ENCODE measurements at places on chromosomes 2 and 18. TPM values are rescaled to one million over a fixed set of nuclear protein-coding genes. Genes with fewer than 3 reads are reported as not detected.

GRCh38 chr2:216315802-216316603, 56.3 kb downstream of the MARCHF4 start:
- no peak for DNase-seq
- H3K27ac ChIP-seq: no peak overlapping the region

- DNase-seq: no peak
- H3K36me3 ChIP-seq: no peaks in the 10 kb centered on the region
- no peaks in the 10 kb centered on the region for H3K4me1 ChIP-seq
- no peak overlapping the region for H3K4me3 ChIP-seq
- no peaks in the 10 kb centered on the region for H3K27me3 ChIP-seq
These were observed 75.4 kb upstream of the ST6GAL2 start for GRCh38 chr2:106961328-106961727.

The DPP10 gene
- total RNA-seq: 11.2 TPM

GRCh38 chr2:122156176-122156890, 400.9 kb downstream of the TSN start:
- no peaks in the 10 kb centered on the region for H3K4me1 ChIP-seq
- no peak overlapping the region for H3K27ac ChIP-seq
- no peaks in the 10 kb centered on the region for H3K27me3 ChIP-seq
- no peaks in the 10 kb centered on the region for H3K36me3 ChIP-seq

- no peaks in the 10 kb centered on the region for H3K4me1 ChIP-seq
- no peaks in the 10 kb centered on the region for H3K27me3 ChIP-seq
- H3K36me3 ChIP-seq: no peaks in the 10 kb centered on the region
- no peak overlapping the region for H3K27ac ChIP-seq
- DNase-seq: no peak
- H3K4me3 ChIP-seq: no peak overlapping the region
These were observed 298.5 kb upstream of the CELF4 start for GRCh38 chr18:37864122-37864521.

The RAB31 gene
- 4.3 TPM for total RNA-seq

- H3K36me3 ChIP-seq: no peaks in the 10 kb centered on the region
- H3K4me3 ChIP-seq: no peak overlapping the region
- no peaks in the 10 kb centered on the region for H3K4me1 ChIP-seq
- no peak for DNase-seq
- no peaks in the 10 kb centered on the region for H3K27me3 ChIP-seq
These were observed 23.3 kb downstream of the KLF7 start for GRCh38 chr2:207142461-207142860.

GRCh38 chr2:58146707-58147106, 94.4 kb downstream of the FANCL start:
- H3K4me3 ChIP-seq: no peak overlapping the region
- DNase-seq: no peak
- no peaks in the 10 kb centered on the region for H3K36me3 ChIP-seq
- no peak overlapping the region for H3K27ac ChIP-seq

DNA sequence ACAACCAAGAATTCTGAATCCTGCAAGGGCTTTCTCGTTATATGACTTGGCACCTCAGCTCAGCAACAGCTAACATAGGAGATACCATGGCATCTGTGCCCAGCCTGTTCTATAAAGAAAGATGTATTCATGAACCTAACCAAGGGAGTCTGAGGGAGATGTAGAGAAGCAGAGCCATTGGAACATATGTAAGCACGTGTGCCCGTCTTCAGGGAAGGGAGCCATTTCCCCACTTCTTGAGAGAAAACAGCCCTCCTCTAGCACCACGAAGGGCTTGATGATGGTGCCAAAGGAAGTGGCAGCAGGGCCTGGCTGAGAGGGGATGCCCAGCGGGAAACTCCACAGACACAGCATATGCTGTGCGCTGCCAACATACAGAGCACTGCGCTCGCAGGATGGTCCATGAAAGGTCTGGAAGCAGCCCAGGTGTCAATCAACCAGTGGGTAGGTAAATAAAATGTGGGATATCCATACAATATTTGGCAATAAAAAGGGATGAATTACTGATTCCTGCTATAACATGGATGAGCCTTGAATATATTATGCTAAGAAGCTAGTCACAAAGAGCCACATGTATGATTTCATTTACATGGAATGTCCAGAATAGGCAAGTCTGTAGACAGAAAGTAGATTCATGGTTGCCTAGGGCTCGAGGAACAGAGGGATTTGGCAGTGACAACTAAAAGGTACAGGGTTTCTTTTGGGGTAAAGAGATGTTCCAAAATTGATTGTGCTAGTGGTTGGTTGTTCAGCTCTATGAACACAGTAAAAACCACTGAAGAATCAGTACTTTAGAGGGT, 16.1 kb downstream of the TMEM247 start:
- H3K36me3 ChIP-seq: no peaks in the 10 kb centered on the region
- H3K4me1 ChIP-seq: peaks cover 10% of the 10 kb centered on the region
- no peak overlapping the region for H3K4me3 ChIP-seq
- no peak for DNase-seq
- H3K27ac ChIP-seq: no peak overlapping the region

The MYO7B gene
- 1.8 TPM for total RNA-seq

GRCh38 chr2:70226781-70227180, 21.6 kb downstream of the TIA1 start:
- H3K4me3 ChIP-seq: no peak overlapping the region
- no peak for DNase-seq
- no peaks in the 10 kb centered on the region for H3K27me3 ChIP-seq
- no peak overlapping the region for H3K27ac ChIP-seq
- peaks cover 46% of the 10 kb centered on the region for H3K36me3 ChIP-seq
- no peaks in the 10 kb centered on the region for H3K4me1 ChIP-seq

DNA sequence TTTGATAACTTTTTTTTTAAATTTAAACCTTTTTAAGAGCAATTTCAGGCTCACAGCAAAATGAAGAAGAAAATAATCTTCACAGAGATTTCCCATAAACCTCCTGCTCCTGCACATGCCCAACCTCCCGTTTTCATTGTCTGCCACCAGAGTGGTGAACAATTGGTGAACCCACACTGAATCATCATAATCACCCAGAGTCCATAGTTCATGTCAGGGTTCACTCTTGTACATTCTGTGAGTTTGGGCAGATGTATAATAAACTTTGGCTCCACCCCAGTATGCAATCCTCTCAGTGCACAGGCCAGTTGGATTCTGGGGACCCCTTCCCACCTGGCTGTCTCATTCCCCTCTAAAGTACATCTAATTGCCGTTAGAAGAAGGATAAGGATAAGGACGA, 24.4 kb downstream of the C18orf54 start:
- no peak overlapping the region for H3K27ac ChIP-seq
- no peaks in the 10 kb centered on the region for H3K36me3 ChIP-seq
- no peaks in the 10 kb centered on the region for H3K27me3 ChIP-seq
- H3K4me1 ChIP-seq: no peaks in the 10 kb centered on the region
- DNase-seq: no peak
- H3K4me3 ChIP-seq: no peak overlapping the region

DNA sequence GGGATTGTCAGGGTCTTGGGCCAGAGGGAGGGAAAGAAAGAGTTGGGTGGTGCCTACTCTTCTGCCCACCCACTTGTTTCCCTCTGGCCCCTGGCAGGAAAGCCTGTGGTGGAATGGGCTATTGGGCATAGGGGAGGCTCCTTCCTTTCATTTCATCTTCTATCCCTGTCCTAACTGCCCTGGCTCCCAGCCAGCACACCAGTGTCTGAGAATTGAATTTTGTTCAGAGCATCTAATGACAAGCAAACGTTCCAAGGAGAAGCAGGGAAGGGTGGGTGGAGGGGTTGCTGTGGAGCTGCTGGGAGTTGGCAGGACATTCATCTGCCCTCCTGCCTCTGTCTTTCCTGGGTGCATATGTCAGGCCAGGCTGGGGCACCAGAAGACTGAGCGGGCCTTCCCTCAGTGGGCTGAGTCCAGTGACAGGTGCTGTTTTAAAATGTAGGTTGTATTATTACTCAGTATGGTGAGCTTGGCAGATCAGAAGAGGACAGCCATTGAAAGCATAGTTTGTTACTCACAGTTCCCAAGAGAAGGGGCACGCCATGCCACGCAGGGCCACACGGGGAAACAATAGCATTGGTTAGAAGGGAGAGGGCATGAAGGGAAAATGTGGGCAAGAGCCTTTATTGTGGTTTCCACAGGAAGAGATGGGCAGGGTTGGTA, 171.9 kb downstream of the ACOXL start:
- no peak overlapping the region for H3K4me3 ChIP-seq
- H3K27ac ChIP-seq: no peak overlapping the region
- no peak for DNase-seq

- H3K36me3 ChIP-seq: no peaks in the 10 kb centered on the region
- H3K4me3 ChIP-seq: no peak overlapping the region
- no peaks in the 10 kb centered on the region for H3K27me3 ChIP-seq
- peaks cover 77% of the 10 kb centered on the region for H3K4me1 ChIP-seq
These were observed 2.9 kb downstream of the RNF144A start for GRCh38 chr2:6919901-6920742.

GRCh38 chr2:172087780-172088244, 2.5 kb downstream of the DLX1 start:
- H3K4me3 ChIP-seq: no peak overlapping the region
- peaks cover 43% of the 10 kb centered on the region for H3K4me1 ChIP-seq
- no peak overlapping the region for H3K27ac ChIP-seq
- H3K36me3 ChIP-seq: no peaks in the 10 kb centered on the region
- H3K27me3 ChIP-seq: no peaks in the 10 kb centered on the region

GRCh38 chr18:56307354-56308170, 330.8 kb downstream of the TXNL1 start:
- DNase-seq: no peak
- H3K4me1 ChIP-seq: no peaks in the 10 kb centered on the region
- H3K27ac ChIP-seq: no peak overlapping the region
- no peaks in the 10 kb centered on the region for H3K27me3 ChIP-seq
- H3K4me3 ChIP-seq: no peak overlapping the region
- H3K36me3 ChIP-seq: no peaks in the 10 kb centered on the region

The RNF144A gene
- total RNA-seq: 52.7 TPM

DNA sequence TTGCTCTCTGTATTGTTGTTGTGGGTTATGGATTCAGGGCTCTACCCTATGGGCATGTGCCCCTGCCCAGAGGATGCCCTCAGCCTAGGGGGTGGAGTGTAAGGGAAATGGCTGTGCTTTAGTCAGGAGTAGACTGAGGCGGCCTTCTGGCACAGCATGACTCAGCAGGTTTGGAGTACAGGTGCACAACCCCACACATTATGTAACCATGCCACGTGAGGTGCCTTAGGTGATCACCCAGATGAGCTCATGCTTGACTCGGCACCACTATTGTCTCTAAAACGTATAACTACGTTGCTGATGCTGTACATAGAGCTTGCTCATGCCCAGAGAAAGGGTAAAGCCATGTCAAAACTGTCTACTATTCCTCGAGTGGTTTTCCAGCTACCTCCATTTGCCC, 48.3 kb upstream of the ZC3H15 start:
- H3K4me1 ChIP-seq: no peaks in the 10 kb centered on the region
- no peak overlapping the region for H3K27ac ChIP-seq
- no peaks in the 10 kb centered on the region for H3K36me3 ChIP-seq
- H3K4me3 ChIP-seq: no peak overlapping the region

The ERFE gene
- not detected for total RNA-seq

DNA sequence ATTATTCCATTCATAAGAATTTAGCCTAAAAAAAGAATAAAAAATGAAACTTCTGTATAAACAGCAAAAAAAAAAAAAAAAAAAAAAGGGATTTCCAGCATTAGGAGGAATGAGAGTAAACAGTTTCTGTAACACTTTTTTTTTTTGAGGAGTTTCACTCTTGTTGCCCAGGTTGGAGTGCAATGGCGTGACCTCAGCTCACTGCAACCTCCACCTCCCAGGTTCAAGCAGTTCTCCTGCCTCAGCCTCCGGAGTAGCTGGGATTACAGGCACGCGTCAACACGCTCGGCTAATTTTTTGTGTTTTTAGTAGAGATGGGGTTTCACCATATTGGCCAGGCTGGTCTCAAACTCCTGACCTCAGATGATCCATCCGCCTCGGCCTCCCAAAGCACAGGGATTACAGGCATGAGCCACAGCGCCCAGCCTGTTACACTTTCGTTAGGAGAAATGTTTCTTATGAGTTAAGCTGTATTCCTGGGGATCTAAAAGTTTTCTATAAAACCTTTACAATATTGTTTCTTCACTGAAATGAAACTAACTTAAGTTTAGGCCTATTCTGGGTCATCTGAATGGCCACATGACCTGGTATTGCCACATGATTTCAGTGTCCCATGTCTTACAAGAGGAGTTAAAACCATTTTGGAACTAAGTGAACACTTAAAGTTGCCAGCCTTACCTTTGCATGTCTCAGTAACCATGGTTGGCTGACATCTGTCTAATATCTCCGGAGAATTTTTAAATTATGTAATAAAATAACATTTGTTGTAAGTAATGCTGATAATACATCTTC, 17.5 kb downstream of the SMAD2 start:
- no peak overlapping the region for H3K4me3 ChIP-seq
- no peak overlapping the region for H3K27ac ChIP-seq
- peaks cover 25% of the 10 kb centered on the region for H3K4me1 ChIP-seq
- H3K27me3 ChIP-seq: no peaks in the 10 kb centered on the region
- DNase-seq: no peak

- H3K36me3 ChIP-seq: no peaks in the 10 kb centered on the region
- no peaks in the 10 kb centered on the region for H3K27me3 ChIP-seq
- H3K4me3 ChIP-seq: no peak overlapping the region
These were observed 36.8 kb upstream of the C2orf74 start for GRCh38 chr2:61125123-61125710.

The CBLN2 gene
- not detected for total RNA-seq

DNA sequence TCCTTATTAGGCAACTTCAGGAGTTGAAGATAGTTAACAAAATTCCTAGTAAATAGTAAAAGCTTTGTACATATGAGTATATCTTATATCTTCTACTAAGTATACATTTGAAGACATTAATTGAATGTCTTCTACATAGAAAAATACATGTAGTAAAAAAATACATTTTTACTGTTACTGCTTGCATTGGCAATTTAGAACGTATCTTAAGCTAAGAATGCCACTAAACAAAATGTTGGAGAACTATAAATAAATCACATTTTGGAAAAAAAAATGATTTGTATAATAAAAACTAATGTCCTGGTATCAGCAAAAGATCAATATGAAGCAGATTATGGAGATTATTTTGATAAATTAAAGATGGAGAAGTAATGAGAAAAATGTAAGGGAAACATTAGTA, 434.2 kb upstream of the SLC8A1 start:
- no peak overlapping the region for H3K27ac ChIP-seq
- no peak overlapping the region for H3K4me3 ChIP-seq
- no peak for DNase-seq
- no peaks in the 10 kb centered on the region for H3K4me1 ChIP-seq
- H3K27me3 ChIP-seq: no peaks in the 10 kb centered on the region

GRCh38 chr2:63902149-63902548, 60.5 kb downstream of the UGP2 start:
- H3K27me3 ChIP-seq: no peaks in the 10 kb centered on the region
- DNase-seq: no peak
- H3K4me3 ChIP-seq: no peak overlapping the region
- peaks cover 1% of the 10 kb centered on the region for H3K36me3 ChIP-seq
- no peak overlapping the region for H3K27ac ChIP-seq
- H3K4me1 ChIP-seq: no peaks in the 10 kb centered on the region

GRCh38 chr2:45872211-45872610, 220.7 kb downstream of the PRKCE start:
- H3K36me3 ChIP-seq: no peaks in the 10 kb centered on the region
- no peak for DNase-seq
- no peak overlapping the region for H3K4me3 ChIP-seq
- peaks cover 32% of the 10 kb centered on the region for H3K4me1 ChIP-seq
- H3K27me3 ChIP-seq: no peaks in the 10 kb centered on the region

- H3K36me3 ChIP-seq: no peaks in the 10 kb centered on the region
- peak overlapping the region; percentile 98 for H3K27ac ChIP-seq
- DNase-seq: no peak
- peak overlapping the region; percentile 65 for H3K4me3 ChIP-seq
- no peaks in the 10 kb centered on the region for H3K4me1 ChIP-seq
- H3K27me3 ChIP-seq: no peaks in the 10 kb centered on the region
These were observed 6.8 kb downstream of the MEIS1 start for GRCh38 chr2:66441581-66442320.

The LAMA3 gene
- total RNA-seq: 21.1 TPM

All from body of pancreas (tissue), 4 donors.